ENCODE measurements at places on chromosomes 6 and 20.

- H3K27me3 ChIP-seq = peaks cover 58% of the 10 kb centered on the region
- peak overlapping the region; percentile 64 for H3K27ac ChIP-seq
- H3K36me3 ChIP-seq = no peaks in the 10 kb centered on the region
- no peaks in the 10 kb centered on the region for H3K4me1 ChIP-seq
- DNase-seq = peak; percentile 76
Observed at GRCh38 chr20:33291830-33292355, 8.9 kb downstream of the BPIFB1 start.

DNA sequence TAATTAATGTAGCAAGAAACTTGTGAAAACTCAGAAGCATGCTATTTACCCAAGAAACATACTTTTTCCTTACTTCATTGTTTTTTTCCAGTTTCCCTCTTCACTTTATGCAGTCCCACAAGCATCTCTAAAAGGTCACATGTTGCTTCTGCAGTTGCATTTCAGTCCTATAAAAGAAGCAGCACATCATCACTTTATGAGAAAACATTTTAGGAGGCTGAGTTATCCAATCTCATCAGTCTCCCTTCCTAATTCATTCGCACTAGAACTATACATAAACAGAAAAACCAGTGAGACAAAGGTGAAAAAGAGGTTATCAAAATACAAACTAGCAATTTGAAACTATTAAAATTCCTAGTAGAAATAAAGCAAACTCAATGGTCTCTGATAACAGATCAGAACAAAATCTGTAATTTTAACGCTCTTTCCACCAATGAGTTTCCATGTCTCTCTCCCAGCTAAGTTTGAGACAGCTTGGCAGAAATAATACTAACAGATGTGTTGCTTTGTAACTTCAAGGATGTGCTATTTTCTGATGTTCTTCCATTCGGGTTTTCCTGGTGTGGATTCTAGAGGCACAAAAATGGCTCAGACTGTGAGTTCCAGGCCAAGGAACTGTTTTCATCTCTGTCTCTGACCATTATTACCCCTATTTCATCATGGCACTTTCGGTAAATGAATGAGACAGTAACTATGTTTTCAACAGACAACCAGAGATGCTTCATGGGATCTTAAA lies 48.4 kb downstream of the ZHX3 start:
- H3K4me3 ChIP-seq = no peak overlapping the region
- H3K36me3 ChIP-seq = peaks cover 5% of the 10 kb centered on the region
- peaks cover under 1% of the 10 kb centered on the region for H3K27me3 ChIP-seq
- DNase-seq = no peak
- H3K27ac ChIP-seq = no peak overlapping the region
- H3K4me1 ChIP-seq = no peaks in the 10 kb centered on the region

DNA sequence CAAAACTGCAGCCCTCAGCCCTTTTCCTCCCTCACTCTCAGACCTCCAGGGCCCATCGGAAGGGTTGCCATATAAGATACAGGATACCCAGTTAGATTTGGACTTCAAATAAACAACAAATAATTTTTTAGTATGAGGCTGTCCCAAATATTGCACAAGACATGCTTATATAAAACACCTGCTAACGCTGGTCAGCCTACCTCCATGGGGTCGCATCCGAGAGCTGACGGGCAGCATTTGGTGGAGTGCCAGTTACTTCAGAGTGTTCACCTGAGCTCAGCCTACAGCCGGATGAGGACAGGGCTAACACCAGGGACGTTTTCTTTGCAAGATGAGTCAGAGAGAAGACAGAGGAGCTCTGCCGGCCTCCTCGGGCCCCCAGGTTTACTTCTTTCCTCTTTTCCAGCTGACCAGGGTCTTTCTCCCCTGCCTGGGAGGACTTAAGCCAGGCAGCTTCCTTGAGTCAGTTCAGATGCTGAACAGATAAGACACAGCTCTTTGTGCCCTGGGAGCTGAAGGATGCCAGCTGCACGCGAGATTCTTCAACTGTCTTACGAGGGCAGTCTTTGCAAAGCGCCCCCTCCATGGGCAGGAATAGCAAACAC lies 141.2 kb upstream of the KCNG1 start:
- peak overlapping the region; percentile 71 for H3K27ac ChIP-seq
- no peak overlapping the region for H3K4me3 ChIP-seq
- DNase-seq = no peak
- H3K27me3 ChIP-seq = peaks cover 7% of the 10 kb centered on the region
- no peaks in the 10 kb centered on the region for H3K4me1 ChIP-seq

GRCh38 chr20:16004108-16004854 lies 569.0 kb downstream of the KIF16B start:
- no peaks in the 10 kb centered on the region for H3K36me3 ChIP-seq
- H3K4me3 ChIP-seq = no peak overlapping the region
- H3K4me1 ChIP-seq = no peaks in the 10 kb centered on the region

- no peak overlapping the region for H3K27ac ChIP-seq
- peaks cover 15% of the 10 kb centered on the region for H3K36me3 ChIP-seq
- no peaks in the 10 kb centered on the region for H3K4me1 ChIP-seq
- no peak for DNase-seq
Observed at GRCh38 chr6:56647172-56647762, 4.6 kb upstream of the DST start.

DNA sequence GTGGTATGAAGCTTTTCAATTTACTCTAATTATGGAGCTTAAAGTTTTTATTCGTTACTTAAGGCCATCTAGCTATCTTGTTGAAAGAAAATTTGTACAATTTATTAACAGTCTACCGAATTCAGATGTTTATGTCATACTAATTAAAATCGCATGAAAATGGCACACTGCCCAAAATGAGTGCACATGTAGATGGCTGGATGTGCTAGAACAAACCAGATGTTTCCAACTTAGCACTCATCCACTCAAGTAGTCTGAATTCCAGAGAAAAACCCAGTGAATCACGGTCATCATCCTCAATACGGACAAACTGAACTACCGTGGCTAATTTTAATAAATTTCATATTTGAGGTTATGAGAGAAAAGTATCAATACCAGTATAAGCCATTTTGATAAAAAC lies 70.4 kb downstream of the COL12A1 start:
- no peak overlapping the region for H3K4me3 ChIP-seq
- no peaks in the 10 kb centered on the region for H3K36me3 ChIP-seq
- no peak overlapping the region for H3K27ac ChIP-seq
- H3K4me1 ChIP-seq = no peaks in the 10 kb centered on the region

DNA sequence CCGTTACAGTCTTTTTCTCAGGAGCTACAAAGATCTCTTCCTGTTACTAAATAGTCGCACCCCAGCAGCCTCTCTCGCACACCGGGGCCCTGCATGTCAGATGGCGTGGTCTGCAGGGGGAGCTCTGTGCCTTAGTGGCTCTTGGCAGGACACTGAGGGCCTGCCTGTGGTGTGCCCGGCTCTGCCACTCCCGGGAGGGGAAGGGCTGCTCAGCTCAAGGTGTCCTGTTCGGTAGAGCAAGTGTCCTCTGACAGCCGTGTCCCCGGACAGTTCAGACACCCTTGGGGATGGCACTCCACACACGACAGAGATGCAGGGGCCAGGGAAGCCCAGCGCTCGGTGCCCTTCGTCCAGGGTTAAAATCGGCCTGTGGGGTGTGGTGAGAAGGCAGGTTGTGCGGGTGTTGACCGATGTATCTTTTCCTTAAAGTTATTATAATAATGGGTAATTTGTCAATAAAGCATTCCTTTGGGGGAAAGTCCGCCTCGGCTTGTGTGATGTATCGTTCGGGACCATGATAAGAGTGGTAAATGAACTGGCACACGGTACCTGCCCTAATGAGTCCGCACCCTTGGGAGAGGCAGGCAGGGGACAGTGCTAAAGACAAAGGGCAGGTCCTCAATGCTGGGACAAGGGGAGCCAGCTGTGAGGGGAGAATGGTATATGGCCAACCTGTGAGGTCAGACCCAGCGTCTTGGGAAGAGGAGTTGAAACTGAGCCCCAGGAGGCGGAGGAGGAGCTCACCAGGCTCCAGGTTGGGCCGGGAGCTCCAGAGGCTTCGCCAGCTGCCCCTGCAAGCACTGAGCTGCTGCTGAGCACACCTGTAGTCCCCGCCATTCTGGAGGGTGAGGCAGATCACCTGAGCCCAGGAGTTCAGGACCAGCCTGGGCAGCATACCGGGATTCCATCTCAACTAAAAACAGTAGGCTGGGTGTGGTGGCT lies 3.6 kb upstream of the DNAJC5 start:
- H3K4me3 ChIP-seq = no peak overlapping the region
- H3K27ac ChIP-seq = peak overlapping the region; percentile 81
- H3K4me1 ChIP-seq = peaks cover 14% of the 10 kb centered on the region

DNA sequence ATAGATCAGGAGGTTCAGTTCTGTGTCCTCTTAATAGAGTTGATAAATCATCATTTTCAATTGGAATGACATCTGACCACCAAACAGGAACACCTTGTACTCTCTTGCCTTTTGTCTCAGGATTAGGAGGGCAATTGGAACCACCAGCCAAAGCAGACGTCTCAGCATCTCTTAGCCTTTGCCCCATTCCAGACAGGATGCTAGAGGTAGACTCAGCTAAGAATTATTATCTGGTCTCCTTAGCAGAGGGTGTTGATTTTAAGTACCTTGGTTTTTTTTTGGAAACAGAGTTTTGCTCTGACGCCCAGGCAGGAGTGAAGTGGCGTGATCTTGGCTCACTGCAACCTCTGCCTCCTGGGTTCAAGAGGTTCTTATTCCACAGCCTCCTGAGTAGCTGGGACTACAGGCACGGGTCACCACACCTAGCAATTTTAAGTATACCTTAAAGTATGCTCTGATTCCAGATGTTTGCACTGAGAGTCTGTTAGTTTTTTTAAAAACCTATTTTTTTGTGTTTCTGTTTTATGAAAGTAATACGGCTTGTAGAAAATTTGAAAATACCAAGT lies 28.0 kb upstream of the ELOVL5 start:
- H3K36me3 ChIP-seq = no peaks in the 10 kb centered on the region
- DNase-seq = no peak
- no peak overlapping the region for H3K4me3 ChIP-seq
- peaks cover 22% of the 10 kb centered on the region for H3K4me1 ChIP-seq

- H3K36me3 ChIP-seq = no peaks in the 10 kb centered on the region
- H3K4me1 ChIP-seq = peaks cover 38% of the 10 kb centered on the region
Observed at GRCh38 chr6:36783603-36784375, 55.5 kb downstream of the CPNE5 start.

DNA sequence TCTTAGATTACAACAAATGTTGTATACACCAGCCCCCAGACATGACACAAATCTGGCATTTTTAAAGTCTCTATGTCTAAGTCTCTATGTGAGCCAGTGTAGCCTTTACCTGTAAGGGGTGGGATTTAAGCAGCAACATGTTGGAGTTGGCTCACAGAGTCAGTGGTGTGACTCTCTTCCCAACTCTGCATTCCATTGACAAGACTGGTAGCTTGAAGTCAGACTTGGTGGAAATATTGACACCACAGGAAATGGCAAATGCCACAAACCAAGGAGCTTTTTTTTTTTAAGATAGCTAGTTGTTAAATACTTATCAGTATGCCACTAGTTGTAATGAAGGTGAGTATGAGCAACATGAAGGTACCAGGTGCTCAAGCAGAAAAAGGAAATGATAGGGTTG lies 103.1 kb upstream of the SMLR1 start:
- H3K27me3 ChIP-seq = peaks cover 4% of the 10 kb centered on the region
- no peak overlapping the region for H3K4me3 ChIP-seq
- no peak for DNase-seq
- no peaks in the 10 kb centered on the region for H3K4me1 ChIP-seq
- no peaks in the 10 kb centered on the region for H3K36me3 ChIP-seq

DNA sequence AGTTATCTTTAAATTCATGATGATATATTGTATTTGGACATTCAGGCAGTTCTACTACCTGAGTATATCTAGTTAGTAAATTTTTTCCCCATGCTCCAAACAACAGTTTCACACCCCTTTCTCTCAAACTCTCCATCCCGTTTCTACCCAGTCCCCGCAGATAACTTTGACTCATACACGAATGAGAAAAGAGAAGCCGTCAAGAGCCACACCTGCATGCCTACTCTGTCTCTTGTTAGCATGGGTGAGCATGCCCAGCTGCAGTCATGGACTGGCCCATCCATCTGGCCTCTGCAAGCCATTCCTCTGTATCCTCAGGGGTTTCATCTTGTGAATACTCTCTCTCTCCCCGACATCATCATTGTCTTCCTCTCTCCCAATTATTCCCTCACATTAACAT lies 41.5 kb downstream of the MYB start:
- H3K27ac ChIP-seq = no peak overlapping the region
- H3K4me1 ChIP-seq = no peaks in the 10 kb centered on the region
- peaks cover 4% of the 10 kb centered on the region for H3K27me3 ChIP-seq
- H3K4me3 ChIP-seq = no peak overlapping the region
- DNase-seq = no peak

Data from nephron progenitor cell (in vitro differentiated cells).